ENCODE measurements at places on chromosomes 2 and 18.

GRCh38 chr18:79410731-79411613 is 15.2 kb downstream of the NFATC1 start:
- no peak for DNase-seq

DNA sequence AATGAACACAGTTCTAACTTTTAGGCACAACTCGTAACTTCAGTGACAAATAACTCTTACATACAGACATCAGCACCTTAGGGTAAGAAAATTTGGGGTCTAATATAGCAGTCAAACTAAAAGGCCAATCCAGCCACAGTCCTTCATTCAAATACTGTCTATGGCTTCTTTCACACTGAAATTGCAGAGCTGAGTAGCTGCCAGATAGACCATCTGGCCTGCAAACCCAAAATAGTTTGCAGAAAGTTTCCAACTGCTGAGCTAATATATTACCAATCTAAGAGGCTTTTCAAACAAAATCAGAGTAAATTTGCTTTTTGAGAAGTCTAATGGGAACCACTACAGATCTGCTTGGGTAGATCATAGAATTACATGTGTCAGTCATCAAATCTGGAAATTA is 183.4 kb downstream of the GALR1 start:
- no peak for DNase-seq

GRCh38 chr2:155958834-155959233 is 373.7 kb downstream of the NR4A2 start:
- no peak for DNase-seq

DNA sequence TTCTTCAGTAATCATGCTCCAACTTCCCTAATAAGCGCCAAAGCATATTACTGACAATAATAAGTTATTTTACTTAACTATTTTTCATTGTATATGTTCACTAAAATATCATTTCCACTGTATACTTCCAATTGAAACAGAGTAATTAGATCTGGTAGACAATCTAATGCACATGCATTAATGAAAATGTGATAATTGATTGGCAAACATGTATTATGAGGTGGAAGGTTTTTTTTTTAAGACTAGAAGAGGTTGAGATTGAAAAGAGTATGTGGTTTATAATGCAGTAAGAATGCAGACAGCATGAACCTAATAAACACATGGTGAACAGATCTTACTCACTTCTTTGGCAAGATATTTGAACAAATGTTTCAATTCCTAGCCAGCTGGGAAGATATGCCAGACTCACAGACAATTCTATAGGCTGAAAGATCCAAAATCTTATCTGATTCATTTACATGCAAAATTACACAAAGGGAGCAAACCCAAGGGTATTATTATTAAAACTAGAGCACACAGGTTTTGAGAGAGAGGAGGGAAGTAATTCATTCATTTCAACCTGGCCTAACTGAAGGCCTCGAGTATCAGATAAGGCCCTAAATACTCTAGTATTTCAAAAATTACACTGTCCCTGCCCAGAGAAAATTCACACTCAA is 2.8 kb downstream of the NCKAP1 start:
- DNase-seq = no peak

- no peak for DNase-seq
These were observed 262.6 kb upstream of the DCC start for GRCh38 chr18:52077251-52077983.
